ENCODE measurements at places on chromosomes 6 and 20.

GRCh38 chr6:89508755-89509563 lies 76.0 kb downstream of the ANKRD6 start:
- no peak for DNase-seq

- DNase-seq: no peak
These were observed 177.1 kb downstream of the CD109 start for GRCh38 chr6:73873081-73873480.

DNA sequence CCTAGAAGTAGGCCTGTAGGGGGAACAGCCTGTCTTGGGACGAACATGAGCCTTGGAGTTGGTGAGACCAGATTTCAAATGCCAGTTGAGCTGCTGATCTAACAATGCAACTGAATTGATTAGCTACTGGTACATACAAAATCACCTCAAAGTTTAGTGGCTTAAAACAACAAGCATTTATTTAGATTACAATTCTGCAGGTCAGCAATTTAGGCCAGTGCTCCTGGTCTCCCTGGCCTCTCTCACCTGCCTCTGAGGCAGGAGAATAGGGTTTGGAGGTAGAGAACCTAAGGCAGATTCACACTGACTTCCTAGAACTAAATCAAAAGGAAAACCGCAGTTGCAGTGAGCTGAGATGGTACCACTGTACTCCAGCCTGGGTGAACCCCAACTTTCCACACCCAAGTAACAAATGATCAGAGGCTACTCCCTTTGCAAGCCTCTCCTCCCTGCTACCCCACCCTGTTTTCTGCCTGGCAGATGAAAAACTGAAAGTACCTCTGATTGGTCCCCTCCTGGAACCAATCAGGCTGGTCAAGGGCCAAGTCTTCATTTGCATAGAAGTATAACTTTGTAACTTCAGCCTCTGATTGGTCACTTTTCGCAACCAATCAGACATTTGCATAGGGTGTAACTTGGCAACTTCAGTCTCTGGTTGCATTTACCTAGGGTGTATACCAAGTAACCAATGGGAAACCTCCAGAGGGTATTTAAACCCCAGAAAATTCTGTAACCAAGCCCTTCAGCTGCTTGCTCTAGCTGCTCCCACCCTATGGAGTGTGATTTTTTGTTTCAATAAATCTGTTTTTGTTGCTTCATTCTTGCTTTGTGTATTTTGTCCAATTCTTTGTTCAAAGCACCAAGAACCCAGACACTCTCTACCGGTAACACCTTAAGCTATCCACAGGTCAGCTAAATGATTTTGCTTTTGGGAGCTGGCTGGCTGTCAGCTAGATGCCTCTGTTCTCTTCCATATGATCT lies 8.1 kb upstream of the UBR2 start:
- no peak for DNase-seq

GRCh38 chr6:7916959-7917358 lies 6.4 kb upstream of the TXNDC5 start:
- DNase-seq: no peak

- no peak for DNase-seq
These were observed 117.4 kb upstream of the GRIK2 start for GRCh38 chr6:101276066-101276465.

DNA sequence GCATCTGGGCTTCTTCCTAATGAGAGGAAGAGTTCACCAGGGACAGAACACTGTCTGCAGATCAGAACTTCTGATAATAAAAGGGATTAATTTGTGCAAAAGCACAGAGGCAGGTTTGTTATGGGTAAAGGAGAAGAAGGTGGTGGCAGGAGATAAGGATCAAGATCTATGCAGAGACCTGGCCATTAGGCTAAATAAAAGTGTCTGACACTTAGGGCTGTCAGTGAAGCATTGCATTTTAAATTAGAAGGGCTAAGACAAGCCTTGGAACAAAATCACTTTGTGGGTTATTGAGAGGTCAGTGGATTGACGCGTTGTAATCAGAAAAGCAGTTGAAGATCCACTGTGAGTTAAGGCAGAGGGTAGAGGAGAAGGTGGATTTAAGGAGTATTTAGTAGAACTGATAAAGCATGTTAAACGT lies 76.8 kb downstream of the MAP3K4 start:
- DNase-seq: no peak

GRCh38 chr20:39861381-39861780 lies 827.7 kb downstream of the MAFB start:
- DNase-seq: no peak

Measured in stimulated activated CD8-positive, alpha-beta memory T cell treated with anti-CD3 and anti-CD28 coated beads, Interleukin-4, amount 100 ng/mL, for 48 hours (primary cell).